ENCODE measurements at places on chromosomes 5 and 9. TPM values are rescaled to one million over a fixed set of nuclear protein-coding genes. Genes with fewer than 3 reads are reported as not detected.

Gene MAT2B
- 71.7 TPM for total RNA-seq

GRCh38 chr9:2174306-2174705 lies 159.2 kb downstream of the SMARCA2 start:
- no peak for DNase-seq

Gene CATSPER3
- total RNA-seq, result 0.68 TPM

Gene SLC34A1
- total RNA-seq, result not detected

Gene ARHGEF39
- 1.2 TPM for total RNA-seq

DNA sequence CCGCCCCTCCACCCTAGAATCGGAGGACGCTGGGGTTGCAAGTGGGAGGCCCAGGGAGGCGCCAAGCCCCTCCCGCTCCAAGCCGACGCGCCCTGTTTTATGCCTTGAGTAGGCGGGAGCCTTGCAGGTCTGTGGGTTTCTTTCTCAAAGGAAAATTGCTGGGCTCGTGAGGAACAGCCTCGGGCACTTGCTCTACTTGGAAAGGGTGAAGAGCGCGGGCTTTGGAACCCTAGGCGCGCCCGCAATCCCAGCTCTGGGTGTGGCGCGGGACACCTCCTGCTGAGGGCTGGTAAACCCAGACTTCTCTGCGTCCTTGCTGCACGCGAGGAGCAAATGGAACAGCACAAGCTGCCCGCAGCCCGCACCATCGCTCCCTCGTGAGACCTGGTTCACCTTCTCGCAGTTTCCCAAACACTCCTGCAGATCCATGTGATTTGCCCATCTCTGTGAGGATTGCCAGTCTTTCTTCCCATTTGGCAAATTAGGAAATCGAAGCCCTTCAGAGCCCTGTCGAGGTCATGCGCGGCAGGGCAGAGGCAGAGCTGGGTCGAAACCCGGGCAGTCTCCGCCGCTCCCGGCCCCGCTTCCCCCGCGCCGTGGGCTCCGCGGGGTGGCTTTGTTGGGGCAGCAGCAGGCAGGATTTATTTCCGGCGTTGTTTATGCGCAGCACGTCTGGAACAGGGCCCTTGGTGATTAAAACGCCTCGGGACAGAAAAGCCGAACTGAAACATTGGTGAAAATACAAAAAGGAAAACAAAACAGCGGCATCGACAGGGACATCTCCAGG lies 98.4 kb upstream of the CPLX2 start:
- DNase-seq, result no peak

DNA sequence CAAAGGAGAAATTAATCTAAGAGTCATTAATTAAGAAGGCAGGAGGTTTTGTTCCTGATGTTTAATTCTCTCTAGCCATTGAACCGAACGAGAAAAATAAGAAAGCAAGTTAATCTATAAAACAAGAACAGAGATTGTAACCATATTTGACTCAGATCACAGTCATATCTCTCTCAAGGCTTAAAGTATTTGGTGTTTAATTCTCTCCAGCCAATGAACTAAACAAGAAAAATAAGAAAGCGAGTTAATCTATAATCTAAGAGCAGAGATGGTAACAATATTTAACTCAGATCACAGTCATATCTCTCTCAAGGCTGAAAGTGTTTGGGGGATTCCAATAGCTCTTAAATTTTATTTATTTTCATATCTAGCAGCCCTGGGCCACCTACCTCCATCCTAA lies 74.4 kb upstream of the SHISAL2B start:
- no peak for DNase-seq

DNA sequence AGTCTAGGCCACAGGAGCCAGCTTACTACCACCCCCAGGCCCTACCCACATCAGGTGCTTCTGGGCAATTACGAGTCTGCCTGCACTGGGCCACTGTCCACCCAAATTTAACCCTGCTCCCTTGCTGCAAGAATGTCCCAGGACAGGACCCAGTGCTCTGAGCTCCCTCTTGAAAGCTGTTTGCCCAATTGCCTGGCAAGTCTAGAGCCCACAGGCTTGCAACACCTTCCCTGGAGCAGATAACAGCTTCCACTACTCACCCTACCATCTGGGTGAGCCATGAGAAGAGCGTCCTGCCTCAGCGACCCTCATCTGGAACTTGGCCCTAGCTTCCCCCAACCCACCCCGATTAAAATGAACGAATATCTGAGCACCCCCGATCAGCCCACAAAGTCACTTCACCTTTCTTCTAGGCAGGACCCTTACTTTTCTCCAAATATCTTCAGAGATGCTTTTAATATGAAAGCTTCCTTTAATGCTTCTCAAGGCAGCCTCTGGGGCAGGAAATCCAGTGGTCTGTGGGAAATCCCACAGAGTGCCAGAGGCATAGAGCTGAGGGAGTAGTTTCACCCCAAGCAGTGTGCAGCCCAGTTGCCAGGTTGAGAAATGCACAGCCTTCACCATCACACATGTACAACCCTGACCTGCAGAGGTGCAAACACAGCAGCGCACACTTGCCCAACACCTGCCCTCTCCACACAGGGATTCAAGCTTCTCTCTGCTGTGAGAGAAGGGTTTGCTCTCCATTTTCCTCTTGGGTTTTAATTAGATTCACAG lies 10.6 kb downstream of the ACSL6 start:
- peak; percentile 22 for DNase-seq

DNA sequence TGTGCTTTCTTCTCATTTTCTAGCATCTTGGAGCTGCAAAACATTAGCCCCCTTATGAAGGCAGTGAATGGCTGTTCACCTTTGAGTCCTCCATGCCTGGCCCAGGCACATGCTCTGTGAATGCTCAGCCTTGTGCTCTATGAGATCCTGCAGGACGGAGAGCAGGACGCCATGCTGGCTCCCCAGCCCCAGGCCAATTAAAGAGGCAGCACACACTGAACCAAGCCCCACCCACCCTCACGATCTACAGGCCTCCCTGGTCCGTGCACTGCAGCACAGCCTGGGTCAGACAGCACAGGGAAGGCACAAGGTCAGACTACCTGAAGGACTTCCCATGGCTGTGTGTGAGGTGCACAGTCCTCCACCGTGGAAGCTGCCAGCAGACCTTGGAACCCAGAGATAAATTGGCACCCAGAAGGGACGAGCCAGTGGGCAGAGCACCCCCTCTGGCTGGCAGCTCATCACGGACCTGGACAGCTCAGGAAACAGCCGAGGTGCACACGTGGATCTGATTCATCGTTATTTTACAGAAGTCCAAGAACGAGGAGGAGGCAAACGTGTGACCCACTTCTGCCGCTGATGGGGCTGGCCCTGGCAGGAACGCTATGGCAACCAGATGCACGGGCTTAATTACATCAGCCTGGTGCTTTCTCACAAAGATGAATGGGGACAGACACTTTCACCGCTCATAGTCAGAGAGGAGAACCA lies 59.5 kb downstream of the OLFM1 start:
- no peak for DNase-seq

GRCh38 chr5:79464695-79465332 lies 49.1 kb downstream of the HOMER1 start:
- DNase-seq, result no peak

DNA sequence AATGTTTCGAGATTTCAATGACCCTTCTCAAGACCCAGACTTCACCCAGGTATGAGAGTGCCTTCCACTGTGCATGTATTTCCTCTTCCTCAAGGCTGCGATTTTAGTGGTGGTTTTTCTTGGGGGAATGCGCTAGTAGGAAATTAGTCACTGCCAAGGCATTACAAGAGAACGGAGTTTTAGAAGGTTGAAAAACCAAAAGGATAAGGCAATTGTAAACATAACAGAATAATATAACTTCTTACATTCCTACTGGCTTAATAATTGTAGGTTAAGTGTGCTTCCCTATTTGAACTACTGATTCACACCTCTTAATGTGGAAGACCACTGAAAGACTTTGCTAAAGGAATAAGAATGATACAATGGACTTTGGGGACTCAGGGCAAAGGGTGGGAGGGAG lies 38.9 kb downstream of the ACO1 start:
- no peak for DNase-seq

Gene SPOCK1
- 8.4 TPM for total RNA-seq

- peak; percentile 42 for DNase-seq
Measured at GRCh38 chr9:125428902-125429467, 167.4 kb downstream of the GAPVD1 start.

DNA sequence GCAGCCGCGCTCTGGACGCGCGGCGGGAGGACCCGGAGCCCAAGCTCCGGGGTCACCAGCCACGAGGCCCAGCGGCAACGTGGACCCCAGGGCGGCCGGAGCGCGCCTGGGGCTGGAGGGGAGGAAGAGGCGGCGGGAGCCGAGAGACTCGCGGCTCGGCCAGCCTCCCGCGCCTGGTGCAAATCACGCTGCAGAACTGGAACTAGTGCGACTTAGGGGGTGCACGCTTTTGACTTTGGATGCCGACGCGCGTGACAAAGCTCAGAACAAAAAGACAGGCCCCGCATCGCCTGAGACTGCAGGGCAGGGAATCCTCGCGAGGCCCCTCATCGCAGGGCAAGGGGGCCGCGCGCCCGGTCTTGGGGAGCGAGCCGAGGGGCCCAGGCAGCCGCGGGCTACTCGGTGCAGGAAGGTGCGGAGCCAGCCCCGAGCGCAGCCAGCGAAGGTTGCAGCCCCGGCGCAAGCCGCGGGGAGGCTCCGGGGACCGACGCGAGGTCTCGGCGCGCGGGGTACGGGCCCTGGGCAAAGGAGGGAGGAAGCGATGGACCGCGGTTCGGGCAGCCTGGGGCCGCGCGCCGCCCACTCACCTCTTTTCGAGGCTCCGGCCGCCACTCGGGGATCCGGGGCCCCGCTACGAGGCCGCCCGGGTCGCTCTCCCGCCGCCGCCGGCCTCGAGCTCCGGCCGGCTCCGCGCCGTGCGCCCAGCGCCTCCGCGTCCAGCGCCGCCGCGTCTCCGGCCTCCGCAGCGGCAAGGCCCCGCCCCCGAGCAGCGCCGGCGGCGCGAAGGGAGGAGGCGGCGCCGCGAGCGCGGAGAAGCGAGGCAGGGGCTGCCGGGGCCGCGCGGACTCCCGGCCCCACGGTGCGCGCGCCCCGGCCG lies at the start of gene GOLM1:
GOLM1 (minus strand) TSS at position 735 of the 877 bp plus-strand sequence. CDS start 20,238 bp downstream, outside the sequence.
- DNase-seq, result peak; percentile 69

Gene RASEF
- total RNA-seq, result 11.5 TPM

Gene PCDHGA5
- total RNA-seq, result 2.8 TPM

Gene CCNJL
- 15.5 TPM for total RNA-seq

DNA sequence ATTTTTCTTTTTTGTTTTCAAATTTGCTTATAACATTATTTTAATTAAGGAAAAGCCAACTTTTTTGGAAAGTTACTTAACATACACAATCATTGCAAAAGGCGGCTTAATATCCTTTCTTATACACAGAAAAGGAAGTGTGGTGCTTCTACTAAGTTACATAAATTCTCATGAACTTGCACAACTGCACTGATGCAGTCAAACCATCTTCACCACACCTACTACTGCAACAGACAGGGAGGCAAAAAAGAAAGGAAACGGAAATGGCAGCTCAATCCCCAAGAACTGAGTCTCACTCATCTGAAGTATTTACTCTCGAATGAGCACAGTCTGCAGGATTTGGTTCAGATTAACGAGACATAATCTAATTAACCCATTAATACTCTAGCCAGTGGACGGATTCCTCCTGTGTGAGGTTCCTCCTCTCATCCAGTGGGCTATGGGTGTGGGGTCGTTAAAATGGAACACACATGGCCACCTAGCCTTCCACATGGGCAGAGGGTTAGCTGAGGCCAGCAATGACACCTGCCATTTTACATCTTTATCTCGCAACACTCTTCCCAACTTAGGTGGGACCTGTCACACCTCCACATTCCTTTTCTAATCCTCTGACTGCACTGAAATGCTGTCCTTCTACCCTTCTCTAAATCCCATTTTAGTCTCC lies 30.0 kb downstream of the GOLM1 start:
- DNase-seq, result no peak

GRCh38 chr5:68688547-68688946 lies 405.3 kb upstream of the SLC30A5 start:
- DNase-seq, result no peak

- DNase-seq, result no peak
Measured at GRCh38 chr5:5787373-5787772, 364.9 kb downstream of the ICE1 start.

Gene PRRT1B
- 6.3 TPM for total RNA-seq

GRCh38 chr5:1477341-1477740 lies 32.1 kb upstream of the SLC6A3 start:
- DNase-seq, result peak; percentile 85

DNA sequence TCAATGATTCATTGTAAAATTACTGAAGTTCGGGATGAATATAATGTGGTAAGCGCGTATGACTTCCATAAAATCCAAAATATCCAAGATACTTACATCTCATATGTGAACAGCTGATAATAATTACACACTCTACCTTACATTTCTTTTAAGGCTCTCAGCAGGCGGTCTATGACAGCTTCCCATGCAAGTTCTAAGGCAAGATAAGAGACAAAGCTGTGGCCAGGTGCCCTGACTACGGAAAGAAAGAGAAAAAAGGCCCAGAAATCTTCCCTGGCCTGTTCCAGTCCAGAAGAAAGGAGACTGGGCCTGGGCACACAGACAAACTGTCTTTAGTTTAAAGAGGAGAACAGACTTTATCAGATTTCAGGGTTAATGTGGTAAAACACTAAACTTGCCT lies 69.1 kb downstream of the ARSB start:
- no peak for DNase-seq

Gene KCNIP1
- total RNA-seq, result 1.7 TPM

Gene PSIP1
- total RNA-seq, result 41.7 TPM

Gene TAF11L5
- total RNA-seq, result not detected

Gene ENTPD2
- 0.62 TPM for total RNA-seq

- no peak for DNase-seq
Measured at GRCh38 chr9:78365748-78366697, 69.1 kb downstream of the PSAT1 start.

Gene LRRC19
- total RNA-seq, result 0.27 TPM

DNA sequence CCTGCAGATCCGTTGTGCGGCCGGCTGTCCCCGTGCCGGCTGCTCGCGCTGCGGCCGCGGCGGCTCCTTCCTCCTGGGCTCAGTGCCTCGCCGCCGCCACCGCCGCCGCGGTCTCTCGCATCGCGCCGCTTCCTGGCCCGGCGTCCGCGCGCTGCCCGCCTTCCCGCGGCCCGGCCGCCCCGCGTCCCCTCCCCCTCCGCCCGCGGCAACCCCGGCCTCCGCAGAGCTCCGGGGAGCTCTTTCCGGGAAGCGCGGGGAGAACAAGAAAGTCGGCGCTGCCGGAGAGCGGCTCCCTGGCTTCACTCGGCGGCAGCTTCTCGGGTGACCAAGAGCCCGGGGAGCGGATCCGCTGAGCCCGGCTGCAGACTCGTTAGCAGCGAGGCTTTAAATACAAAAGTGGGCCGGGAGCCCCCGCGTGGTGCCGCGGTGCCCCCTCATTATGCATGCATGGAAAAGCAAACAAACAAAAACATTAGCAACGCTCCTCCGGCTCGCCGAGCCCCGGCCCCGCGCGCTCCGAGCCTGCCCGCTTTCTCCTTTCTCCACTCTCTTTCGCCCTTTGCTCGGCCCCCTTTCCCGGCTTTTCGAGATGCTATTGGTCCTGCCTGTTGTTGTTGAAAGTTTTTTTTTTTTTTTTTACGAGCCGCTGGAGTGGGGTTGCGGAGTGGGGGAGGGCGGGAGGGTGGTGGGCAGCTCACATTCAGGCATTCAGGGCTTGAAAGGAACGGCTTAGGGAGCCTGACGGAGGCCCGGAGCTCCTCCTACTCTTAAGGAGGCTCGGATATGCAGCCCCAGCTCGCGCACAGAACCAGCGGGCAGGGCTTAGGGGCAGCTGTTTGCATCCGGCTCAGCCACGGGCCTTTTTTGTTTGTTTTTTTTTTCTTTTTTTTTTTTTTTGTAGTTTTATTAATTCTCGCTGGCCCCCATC lies at the start of gene GAS1:
GAS1 (minus strand) TSS at position 361 of the 928 bp plus-strand sequence. CDS start 727 bp downstream, outside the sequence.
- peak; percentile 85 for DNase-seq

- no peak for DNase-seq
Measured at GRCh38 chr5:40480392-40480791, 199.3 kb upstream of the PTGER4 start.

Gene TTLL11
- total RNA-seq, result 11.7 TPM

GRCh38 chr9:69649566-69650250 lies 22.5 kb downstream of the APBA1 start:
- no peak for DNase-seq

Gene IFNA21
- not detected for total RNA-seq

Gene DMRTA1
- 1.7 TPM for total RNA-seq

All from lower lobe of right lung (tissue), 2 donors.